ENCODE measurements at places on chromosomes 7 and 10.

- peak; percentile 25 for DNase-seq
Measured at GRCh38 chr7:108351729-108352131, 104.5 kb downstream of the NRCAM start.

- no peak for DNase-seq
Measured at GRCh38 chr10:19325581-19325980, 277.0 kb downstream of the MALRD1 start.

GRCh38 chr7:2076649-2077064, 156.1 kb downstream of the MAD1L1 start:
- no peak for DNase-seq

DNA sequence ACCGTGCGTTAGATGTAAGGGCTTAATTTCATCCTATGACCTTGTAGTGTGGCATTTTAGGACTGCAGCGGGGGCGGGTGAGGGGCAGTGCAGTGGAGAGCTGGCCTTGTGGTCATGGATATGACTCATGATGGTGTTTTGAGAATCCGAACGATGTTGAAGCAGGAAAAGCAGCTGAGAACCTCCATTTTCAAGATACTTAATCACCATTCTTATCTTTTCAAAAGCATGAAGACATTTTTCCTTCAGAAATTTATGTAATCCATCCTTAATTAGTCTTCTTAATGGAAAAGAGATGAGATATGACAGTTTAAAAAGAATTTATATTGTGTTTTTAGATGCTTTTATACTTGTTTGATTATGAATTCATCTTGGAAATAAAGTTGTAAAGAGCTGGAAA, 9.6 kb downstream of the ATP5F1C start:
- no peak for DNase-seq
